ENCODE measurements at places on chromosomes 2 and 18.

GRCh38 chr2:99624677-99625076 lies 134.9 kb upstream of the REV1 start:
- no peak for DNase-seq

DNA sequence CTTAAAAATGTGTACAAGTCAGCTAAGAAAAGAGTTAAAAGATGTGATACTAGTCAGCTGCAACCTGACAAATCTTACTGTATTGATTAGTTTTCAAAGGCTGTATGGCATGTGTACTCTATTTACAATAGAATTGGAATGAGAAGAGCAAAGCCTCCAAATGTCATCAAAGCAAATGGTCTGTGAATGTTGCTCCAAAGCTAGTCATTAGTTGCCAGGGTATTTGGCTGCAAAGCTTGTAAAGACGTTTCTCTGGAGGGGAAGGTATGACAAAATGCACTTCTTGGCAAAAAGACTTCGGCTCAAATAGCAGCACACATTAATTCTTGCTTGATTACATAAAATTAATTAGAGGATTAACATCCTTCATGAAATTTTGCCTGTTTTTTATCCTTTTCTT lies 59.3 kb downstream of the ETAA1 start:
- no peak for DNase-seq

DNA sequence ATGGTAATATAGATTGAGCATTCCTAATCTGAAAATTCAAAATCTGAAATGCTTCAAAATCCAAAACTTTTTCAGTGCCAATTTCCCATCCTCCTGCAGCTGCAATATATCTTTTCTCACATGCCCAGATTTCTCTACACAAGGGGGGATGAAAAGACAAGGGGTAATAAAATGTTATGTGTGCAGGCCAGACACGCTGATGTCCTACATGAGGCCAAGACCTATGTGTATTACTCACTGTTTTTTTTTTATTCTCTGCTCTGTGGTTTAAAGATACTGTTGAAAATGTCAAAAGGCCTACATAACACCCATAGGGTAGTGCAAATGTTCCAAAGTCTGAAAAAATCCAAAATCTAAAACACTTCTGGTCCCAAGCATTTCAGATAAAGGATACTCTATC lies 41.2 kb upstream of the CWC22 start:
- DNase-seq = no peak

GRCh38 chr2:160505256-160505655 lies 11.6 kb upstream of the RBMS1 start:
- DNase-seq = no peak

GRCh38 chr2:177796654-177797415 lies 275.7 kb downstream of the PDE11A start:
- DNase-seq = no peak

DNA sequence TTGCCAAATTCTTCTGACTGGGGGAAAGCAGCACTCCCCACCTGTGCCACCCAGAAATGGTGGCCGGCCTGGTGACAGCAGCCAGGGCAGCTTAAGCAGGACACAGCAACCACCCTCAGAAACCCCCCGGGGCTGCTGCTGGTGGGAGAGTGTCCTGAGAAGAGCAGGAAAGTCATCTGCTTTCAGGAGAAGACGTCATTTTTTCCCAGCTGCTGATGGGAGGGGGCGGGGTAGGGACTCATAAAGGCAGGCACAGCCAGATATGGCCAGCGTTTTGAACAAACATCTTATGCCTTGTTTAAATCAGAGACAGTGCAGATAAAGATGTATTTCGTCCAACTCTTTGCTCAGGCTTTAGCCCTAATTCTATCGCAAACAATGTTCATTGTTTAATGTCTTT lies 139.5 kb downstream of the LRRC30 start:
- no peak for DNase-seq

- DNase-seq = no peak
Measured at GRCh38 chr2:178859730-178860129, 52.5 kb upstream of the TTN start.

All from GM18507 (cell line).